ENCODE measurements at places on chromosomes 6 and 20.

GRCh38 chr6:25017486-25017885 lies 81.7 kb upstream of the RIPOR2 start:
- no peak for DNase-seq

DNA sequence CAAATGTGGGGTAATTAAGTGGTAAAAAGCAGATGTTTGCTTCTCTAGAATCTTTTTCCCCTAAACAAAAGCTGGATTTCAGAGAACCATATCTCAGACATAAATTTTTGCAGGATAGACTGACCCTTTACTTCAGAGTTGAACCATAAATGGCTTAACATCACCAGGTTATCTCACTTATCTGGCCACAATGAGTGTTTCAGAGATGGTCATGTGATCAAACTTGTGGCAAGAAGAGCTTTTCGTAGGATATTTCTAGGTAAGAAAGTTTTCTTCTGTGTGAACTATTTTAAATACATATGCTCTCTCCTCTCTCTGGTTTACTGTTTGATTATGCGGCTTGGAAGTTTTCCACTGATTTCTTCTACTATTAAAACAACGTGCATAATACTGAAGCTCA lies 270.2 kb upstream of the TFAP2D start:
- no peak for DNase-seq

GRCh38 chr20:38932457-38933120 lies 6.4 kb downstream of the FAM83D start:
- no peak for DNase-seq

- no peak for DNase-seq
Observed at GRCh38 chr20:21511485-21511849, 2.4 kb downstream of the NKX2-2 start.

DNA sequence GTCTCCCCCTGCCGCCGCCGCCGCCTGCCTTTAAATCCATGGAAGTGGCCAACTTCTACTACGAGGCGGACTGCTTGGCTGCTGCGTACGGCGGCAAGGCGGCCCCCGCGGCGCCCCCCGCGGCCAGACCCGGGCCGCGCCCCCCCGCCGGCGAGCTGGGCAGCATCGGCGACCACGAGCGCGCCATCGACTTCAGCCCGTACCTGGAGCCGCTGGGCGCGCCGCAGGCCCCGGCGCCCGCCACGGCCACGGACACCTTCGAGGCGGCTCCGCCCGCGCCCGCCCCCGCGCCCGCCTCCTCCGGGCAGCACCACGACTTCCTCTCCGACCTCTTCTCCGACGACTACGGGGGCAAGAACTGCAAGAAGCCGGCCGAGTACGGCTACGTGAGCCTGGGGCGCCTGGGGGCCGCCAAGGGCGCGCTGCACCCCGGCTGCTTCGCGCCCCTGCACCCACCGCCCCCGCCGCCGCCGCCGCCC lies 474 bp downstream of the CEBPB start:
- DNase-seq: peak; percentile 52

- DNase-seq: no peak
Observed at GRCh38 chr6:37724530-37725220, 27.0 kb upstream of the MDGA1 start.

GRCh38 chr20:63878899-63879663 lies 14.0 kb downstream of the TPD52L2 start:
- DNase-seq: no peak

DNA sequence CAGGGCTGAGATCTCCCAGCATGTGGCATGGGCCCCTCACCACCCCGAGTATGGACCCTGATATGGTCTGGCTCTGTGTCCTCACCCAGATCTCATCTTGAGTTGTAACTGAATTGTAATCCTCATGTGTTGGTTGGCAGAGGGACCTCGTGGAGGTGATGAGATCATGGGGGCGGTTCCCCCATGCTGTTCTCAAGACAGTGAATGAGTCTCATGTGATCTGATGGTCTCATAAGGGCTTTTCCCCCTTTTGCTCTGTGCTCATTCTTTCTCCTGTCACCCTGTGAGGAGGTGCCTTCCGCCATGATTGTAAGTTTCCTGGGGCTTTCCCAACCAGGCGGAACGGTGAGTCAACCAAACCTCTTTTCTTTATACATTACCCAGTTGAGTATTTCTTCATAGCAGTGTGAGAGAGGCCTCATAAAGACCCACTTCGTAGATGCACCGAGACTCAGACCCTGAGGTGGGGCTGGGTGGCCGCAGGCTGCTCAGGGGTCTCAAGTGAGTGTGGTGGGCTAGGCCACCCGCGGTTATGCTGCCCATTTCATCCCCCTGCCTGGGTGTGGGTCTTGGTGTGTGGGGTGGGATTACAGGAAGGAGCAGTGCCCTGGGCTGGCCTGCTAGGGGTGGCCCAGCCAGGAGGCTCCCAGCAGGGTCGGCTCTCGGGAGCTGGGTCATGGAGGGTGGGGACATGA lies 26.2 kb upstream of the GATA5 start:
- no peak for DNase-seq

DNA sequence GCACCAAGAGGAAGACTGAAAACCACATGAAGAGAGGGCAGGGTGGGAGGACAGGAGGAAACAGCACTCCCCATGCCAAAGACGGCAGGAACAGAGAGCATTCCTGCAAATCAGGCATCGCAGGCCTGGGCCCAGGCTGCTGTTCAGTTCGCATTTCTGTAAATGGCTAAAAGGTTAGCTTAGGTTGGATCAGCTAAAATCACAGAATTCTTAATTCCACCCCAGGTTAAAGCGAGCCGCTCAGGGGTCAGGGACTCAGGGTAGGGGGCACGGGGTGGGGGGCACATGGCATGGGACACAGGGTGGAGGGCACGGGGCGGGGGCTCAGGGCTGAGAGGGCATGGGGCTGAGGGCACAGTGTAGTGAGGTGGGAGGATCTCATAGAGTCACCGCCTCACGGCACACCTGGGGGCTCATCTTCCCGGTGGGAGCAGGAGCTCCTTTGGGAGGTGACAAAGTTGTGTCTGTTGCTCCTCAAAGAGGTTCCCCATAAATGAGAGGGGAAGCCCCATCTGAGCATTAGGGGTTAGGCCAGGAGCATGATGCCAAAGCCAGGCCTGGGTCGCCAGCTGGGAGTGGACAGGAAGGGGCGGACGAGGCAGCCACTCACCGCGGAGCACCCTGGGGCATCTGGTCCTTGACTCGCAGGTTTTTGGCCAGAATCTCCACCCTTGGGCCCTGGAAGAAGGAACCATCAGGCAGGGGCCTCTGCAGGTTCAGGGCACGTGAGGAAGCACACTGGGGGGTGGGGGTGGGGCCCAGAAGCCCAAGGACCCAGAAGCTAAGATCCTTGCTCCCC lies 200.7 kb downstream of the PREX1 start:
- DNase-seq: no peak
